Neural cell (in vitro differentiated cells): ENCODE measurements at places on chromosomes 5 and 9. TPM values are rescaled to one million over a fixed set of nuclear protein-coding genes. Genes with fewer than 3 reads are reported as not detected.

CCDC192 gene
- not detected in 2 replicates for polyA plus RNA-seq

FBP1 gene
- polyA plus RNA-seq = 0.94 TPM in 1 of 2 replicates, not detected in the other

BAAT gene
- polyA plus RNA-seq = 0.44 and 0.61 TPM in 2 replicates

TAS2R1 gene
- 0.41 TPM in 1 of 2 replicates, not detected in the other for polyA plus RNA-seq

SAXO1 gene
- polyA plus RNA-seq = not detected in 2 replicates

ADGRD2 gene
- polyA plus RNA-seq = not detected in 2 replicates

PCDHGB5 gene
- 0.17 and 0.54 TPM in 2 replicates for polyA plus RNA-seq

ERCC6L2 gene
- 58.7 and 72.6 TPM in 2 replicates for polyA plus RNA-seq

ATOSB gene
- 28.9 and 34.1 TPM in 2 replicates for polyA plus RNA-seq

HTR1A gene
- polyA plus RNA-seq = not detected in 2 replicates

ELOVL7 gene
- 2.7 and 3.9 TPM in 2 replicates for polyA plus RNA-seq

PLAC8L1 gene
- 0.93 and 1.2 TPM in 2 replicates for polyA plus RNA-seq

CARD6 gene
- polyA plus RNA-seq = 0.06 TPM in 1 of 2 replicates, not detected in the other
